Stimulated activated CD8-positive, alpha-beta memory T cell treated with anti-CD3 and anti-CD28 coated beads, Interleukin-2, amount 100 ng/mL, for 1 hour (primary cell): ENCODE measurements at places on chromosomes 1 and 21.

DNA sequence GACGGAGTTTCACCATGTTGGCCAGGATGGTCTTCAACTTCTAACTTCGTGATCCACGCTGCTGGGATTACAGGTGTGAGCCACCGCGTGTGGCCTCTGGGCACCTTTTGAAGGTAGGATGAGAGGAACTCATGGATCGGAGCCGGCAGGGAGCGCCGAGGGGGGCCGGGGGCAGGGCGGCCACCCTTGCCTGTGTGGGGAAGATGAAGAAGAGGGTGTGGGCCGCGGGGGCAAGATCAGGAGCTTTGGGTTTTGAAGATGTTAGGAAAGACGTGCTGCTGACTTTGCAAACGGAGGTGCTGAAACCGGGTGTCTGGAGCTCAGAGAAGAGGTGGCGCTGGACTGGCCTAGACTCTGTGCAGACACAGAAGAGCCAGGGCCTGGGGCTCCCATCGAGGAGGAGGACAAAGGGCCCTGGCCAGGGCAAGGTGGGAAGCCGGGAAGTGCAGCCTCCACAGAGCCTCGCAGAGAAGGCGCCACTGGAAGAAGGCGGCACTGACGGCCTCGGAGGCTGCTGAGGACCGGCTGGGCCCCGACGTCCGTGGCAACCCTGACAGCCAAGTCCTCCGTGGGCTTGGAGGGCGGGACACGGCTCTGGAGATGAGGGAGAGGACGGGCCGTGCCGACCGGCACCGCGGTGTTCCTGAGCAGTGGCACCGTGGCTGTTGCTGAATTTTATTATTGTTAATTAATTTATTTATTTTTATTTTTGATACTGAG, 13.7 kb downstream of the RNF223 start:
- DNase-seq: no peak

- no peak for DNase-seq
Measured at GRCh38 chr1:155645648-155646047, 35.6 kb downstream of the MSTO1 start.

- no peak for DNase-seq
Measured at GRCh38 chr1:183891158-183891856, 86.4 kb downstream of the RGL1 start.

GRCh38 chr1:32028746-32029145, 15.1 kb downstream of the KHDRBS1 start:
- DNase-seq: no peak

DNA sequence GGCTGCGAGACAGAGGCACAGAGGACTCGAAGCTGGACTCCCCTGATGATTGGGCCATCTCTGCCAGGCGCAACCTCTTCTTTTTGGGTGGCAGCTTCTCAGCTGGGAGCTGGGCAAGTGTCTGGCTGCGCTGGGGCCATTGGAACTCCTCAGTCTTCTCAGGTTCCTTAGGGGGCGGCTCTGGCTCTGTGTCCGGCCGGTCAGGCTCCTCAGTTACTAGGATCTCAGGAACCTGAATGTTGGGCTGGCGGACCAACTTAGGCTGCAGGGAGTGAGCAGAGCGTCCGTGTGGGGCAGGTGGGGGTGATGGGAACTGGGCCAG, 97.5 kb upstream of the EDN2 start:
- DNase-seq: no peak

GRCh38 chr1:53051676-53052075, 10.3 kb upstream of the PODN start:
- no peak for DNase-seq

- DNase-seq: no peak
Measured at GRCh38 chr1:164602480-164603093, 43.6 kb downstream of the PBX1 start.

DNA sequence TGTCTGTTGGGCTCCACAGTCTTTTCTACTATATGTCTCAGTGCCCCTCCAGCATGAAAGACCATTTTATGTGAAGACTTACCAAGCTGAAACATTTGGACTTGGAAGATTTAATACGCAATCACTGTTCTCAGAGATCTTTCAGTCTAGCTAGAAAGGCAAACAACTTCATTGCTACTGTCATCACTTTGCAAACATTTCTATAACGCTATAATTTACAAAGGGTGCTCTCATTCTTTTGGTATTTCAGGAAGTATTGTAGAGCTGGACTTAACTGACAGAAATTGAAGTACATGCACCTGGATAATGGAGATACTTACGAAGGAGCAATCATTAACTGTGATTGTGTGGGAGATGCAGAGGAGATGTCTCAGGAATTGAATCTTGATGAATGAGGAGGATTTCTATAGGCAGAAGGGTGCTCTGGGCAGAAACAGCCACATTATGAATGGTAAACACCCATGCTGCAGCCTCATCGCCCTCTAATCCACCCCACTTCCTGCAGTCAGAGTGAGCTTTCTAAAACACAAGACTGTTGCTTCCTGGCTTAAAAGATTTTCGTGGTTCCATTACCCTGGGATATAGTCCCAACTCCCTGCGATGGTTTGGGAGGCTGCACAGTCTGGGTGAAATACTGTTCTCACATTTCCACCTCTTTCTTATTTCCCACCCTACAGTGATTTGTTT, 75.1 kb upstream of the GNG12 start:
- DNase-seq: no peak

DNA sequence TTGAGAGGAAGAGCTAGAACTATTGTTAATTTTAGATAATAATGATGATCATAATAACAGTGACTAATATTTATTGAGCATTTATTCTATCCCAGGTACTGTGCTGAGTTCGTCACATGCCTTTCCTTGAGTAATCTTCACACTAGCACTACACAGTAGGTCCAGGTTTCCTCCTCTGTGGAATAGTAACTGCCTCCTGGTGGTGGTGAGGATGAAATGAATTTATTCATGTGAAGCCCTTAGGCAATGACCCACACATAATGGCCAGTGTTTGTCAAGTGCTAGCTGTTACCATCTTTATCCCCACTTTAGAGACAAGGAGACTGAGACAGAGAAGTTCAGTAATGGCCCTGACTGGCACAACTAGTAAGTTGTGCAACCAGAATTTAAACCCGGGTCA, 5.9 kb downstream of the NIPAL3 start:
- no peak for DNase-seq

- no peak for DNase-seq
Measured at GRCh38 chr1:93827633-93828366, 51.2 kb downstream of the DNTTIP2 start.

GRCh38 chr1:183885142-183885735, 80.3 kb downstream of the RGL1 start:
- no peak for DNase-seq
